HepG2 (cell line): ENCODE measurements at places on chromosomes 4 and X.

DNA sequence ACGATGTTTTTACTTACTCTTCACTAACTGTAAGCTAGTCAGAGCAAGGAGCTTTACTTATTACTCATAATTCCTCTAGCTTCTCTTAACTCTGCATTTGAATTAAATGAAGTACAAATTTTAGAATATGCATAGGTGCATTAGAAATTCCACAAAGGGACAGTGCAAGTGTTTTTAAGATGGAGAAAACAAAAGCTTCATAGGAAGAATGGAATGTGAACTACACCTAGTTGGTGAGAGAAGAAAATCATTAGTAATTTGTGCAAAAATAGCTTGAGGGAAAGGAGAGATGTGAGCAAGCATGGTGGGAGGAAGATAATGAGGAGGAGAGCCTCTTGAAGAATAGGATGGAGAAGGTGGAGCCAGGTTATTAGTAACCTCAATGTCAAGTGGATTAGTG is 77.5 kb upstream of the SMARCA5 start:
- H3K4me3 ChIP-seq = no peak overlapping the region
- no peaks in the 10 kb centered on the region for H3K4me1 ChIP-seq
- H3K36me3 ChIP-seq = peaks cover 6% of the 10 kb centered on the region
- H3K27me3 ChIP-seq = no peaks in the 10 kb centered on the region
- DNase-seq = no peak

DNA sequence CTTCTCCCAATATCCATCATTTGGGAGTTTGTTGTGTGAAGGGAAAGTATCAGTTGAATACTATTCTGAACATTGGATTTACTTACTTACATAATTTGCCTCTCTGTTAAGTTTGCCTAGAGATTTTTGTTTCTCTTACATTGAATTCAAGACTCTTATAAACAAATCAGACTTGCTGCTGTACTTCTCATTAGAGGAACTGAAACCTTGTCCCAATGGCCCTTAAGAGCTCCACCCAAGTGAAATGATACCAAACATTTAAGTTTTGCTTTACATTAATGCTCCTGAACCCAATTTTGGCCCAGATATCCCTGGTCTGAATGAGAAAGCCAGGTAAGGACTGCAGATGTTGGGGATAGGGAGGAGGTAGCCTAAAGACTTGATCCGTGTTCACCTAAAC is 32.0 kb downstream of the HAND2 start:
- 0 out of 2 replicates have a peak, but pooled peaks cover 8% of the 10 kb centered on the region for H3K4me1 ChIP-seq
- H3K27ac ChIP-seq = no peak overlapping the region
- DNase-seq = no peak
- no peaks in the 10 kb centered on the region for H3K27me3 ChIP-seq

GRCh38 chrX:45143455-45143854 is 57.2 kb downstream of the DIPK2B start:
- peaks cover 45% of the 10 kb centered on the region for H3K4me1 ChIP-seq
- DNase-seq = peak; percentile 71
- H3K4me3 ChIP-seq = no peak overlapping the region
- H3K36me3 ChIP-seq = no peaks in the 10 kb centered on the region
- H3K27me3 ChIP-seq = no peaks in the 10 kb centered on the region

- H3K27ac ChIP-seq = peak overlapping the region; percentile 84
- peak; percentile 96 for DNase-seq
- H3K4me1 ChIP-seq = peaks cover 33% of the 10 kb centered on the region
- H3K27me3 ChIP-seq = no peaks in the 10 kb centered on the region
- H3K36me3 ChIP-seq = no peaks in the 10 kb centered on the region
- H3K4me3 ChIP-seq = no peak overlapping the region
Measured at GRCh38 chrX:147884958-147885357, 26.8 kb upstream of the FMR1 start.

DNA sequence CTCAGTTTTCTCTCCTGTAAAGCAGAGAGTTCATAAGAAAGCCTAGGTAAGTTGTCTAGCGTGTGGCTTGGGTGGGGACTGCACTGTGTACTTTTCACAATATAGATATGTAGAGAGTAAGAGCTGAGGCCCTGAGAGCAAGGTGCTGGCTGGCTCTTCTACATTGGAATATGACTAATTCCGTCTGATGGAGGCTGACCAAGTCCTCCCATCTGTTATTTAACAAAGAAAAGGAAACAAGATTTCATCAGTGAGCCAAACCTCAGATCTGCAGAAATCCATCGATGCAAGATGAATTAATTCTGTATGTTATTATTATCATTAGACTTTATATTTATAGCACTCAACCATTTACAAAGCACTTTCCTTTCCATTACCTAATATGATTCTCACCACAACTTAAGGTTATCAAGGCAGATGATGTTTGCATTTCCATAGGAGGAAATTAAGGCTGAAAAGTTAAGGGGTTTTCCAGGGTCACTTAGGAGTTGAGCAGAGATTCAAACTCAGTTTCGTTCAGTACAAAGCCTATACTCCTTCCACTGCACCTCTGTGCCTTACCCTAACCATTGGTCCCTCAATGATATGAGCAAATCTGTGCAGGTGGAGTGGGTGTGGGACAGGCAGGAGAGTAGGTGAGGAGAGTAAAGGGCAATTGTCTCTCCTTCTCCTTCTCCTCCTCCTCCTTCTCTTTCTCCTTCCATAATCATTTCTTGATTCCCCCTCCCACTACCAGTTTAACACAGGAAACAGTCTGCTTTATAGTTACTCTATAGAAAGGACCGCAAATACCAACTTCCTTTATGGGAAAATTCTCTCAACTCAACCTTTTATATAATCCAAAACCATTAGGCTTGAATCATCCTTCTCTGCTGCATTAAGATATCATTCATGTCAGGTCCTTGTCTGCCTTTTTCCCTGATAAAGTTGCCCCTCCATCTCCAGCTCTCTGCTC is 27.6 kb upstream of the SRD5A3 start:
- H3K36me3 ChIP-seq = no peaks in the 10 kb centered on the region
- no peaks in the 10 kb centered on the region; the same call in 1 of the 2 replicates for H3K27me3 ChIP-seq
- no peaks in the 10 kb centered on the region for H3K4me1 ChIP-seq
- H3K4me3 ChIP-seq = no peak overlapping the region
- H3K27ac ChIP-seq = no peak overlapping the region
